ENCODE measurements at places on chromosomes 7 and 10.

GRCh38 chr10:114064151-114065048 lies 20.7 kb downstream of the ADRB1 start:
- no peak for DNase-seq

DNA sequence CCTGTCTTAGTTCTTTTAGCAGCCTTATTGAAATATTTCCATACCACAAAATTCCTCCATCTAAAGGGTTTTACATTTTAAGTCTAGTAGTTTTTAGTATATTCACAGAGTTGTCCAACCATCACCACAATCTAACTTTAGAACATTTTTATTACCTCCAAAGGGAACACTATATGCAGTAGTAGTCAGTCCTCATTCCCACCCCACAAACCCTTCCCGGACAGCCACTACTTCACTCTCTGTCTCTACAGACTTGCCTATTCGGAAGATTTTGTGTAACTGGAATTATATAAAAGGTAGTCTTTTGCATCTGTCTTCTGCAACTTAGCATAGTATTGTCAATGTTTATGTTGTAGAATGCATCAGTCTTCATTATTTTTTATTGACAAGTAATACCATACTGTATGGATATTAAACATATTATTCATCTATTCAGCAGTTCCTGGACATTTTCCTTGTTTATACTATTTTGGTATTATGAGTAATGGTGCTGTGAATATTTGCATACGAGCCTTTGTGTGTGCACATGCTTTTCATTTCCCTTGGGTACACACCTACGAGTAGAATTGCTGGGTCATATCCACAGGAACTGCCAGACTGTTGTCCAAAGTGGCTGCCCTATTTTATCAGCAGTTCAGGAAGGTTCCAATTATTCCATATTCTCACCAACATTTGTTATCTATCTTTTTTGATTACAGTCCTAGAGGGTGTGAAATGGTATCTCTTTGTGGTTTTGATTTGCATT lies 60.9 kb upstream of the LANCL2 start:
- DNase-seq: no peak

- DNase-seq: no peak
Measured at GRCh38 chr7:114864278-114864677, 57.6 kb upstream of the MDFIC start.

DNA sequence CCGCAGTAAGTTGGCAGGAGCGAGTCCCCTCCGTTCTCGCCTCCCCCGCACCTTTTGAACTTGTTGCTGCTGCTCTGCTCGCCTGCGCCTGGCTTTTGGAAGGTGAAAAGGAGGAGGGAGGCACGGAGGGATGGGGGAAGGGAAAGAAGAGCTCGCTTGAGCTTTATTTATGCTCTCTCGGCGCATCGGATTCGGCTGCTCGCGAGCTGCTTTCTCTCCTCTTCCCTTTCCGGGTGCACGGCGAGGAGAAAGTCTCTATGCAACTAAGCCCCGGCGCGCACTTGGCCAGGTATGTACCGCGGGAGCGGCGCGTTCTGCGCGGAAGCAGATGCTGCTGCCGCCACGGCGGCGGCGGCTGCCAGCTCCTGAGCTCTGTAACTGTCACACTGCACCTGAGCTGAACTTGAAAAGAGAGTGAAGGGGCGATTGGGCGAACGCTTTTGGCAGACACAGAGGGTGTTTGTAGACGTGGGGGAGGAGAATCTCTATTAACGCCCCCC lies 551 bp downstream of the KCND2 start:
- peak; percentile 28 for DNase-seq

DNA sequence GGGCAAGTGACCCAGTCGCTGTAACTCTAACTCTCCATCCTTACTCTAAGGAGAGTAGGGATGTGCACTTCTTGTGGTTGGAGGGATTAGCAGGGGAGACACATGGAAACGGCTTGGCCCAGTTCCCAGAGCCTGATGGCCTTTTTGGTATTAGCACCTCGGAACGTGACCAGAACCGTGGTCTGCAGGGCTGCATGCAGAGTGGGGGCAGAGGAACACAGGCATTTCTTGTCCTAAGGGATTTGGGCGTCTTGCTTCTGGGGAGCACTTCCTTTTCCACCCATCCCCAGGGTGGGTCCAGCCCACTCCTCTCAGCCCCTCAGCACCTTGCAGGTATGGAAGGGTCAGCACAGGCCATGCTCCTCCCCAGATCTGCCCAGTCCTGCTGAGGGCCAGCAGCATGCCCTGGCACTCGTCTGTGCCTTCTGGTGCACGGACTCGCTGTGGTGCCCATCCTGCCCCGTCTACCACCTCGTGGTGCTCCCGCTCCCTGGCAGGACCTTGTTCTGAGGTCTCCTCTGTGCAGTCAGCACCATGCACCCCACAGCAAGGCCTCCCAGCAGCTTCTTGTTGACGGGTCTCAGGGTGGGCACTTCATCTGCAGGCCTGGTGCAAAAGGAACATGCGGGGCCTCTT lies 109.6 kb downstream of the ACTR3B start:
- DNase-seq: no peak

- DNase-seq: no peak
Measured at GRCh38 chr7:101728128-101728527, 89.3 kb upstream of the CUX1 start.

DNA sequence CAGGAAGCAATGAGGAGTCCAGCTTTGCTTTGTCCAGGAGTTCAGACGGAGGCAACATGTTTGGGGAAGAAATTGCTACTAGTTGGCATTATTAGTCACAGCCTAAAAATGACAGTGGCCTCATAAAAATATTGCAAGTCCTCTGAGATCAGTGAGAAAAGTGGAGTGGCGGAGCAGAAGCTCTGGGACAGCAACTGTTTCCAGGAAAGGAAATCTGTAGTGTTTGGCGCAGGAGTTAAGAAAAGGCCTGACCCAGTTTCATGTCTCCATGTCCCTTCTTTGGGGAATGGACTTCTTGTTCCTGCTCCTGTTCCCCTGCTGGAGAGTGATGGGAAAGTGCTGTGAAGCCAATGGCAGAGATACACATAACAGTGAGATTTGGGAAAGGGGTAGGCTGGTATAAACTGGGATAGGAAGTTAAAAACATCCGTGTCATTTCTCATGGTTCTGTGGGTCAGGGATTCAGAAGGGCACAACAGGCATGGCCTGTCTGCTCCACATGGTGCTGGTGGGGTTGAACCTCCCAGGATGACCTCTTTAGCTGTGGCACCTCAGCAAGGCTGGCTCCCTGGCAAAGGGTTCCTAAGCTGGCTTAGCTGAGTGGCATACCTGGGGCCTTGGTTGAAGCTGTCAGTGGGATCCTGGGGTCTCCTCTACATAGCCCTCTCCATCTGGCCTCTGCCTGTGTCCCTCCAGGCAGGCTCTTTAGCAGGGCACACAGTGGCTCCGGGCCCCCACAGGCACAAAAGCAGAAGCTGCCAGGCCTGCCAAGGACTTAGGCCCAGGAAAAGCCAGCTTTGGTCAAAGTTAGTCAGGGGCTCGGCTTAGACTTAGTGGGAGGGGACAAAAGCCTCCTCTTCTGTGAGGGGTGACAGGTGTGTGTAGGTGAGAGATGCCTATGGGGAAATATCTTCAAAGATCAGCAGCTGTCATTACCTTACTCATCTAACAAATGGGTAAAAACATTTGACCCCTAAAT lies 77.7 kb downstream of the WDFY4 start:
- no peak for DNase-seq

GRCh38 chr10:88097092-88097516 lies 233.7 kb downstream of the PTEN start:
- DNase-seq: no peak

- no peak for DNase-seq
Measured at GRCh38 chr10:108097258-108097657, 932.8 kb upstream of the SORCS1 start.

DNA sequence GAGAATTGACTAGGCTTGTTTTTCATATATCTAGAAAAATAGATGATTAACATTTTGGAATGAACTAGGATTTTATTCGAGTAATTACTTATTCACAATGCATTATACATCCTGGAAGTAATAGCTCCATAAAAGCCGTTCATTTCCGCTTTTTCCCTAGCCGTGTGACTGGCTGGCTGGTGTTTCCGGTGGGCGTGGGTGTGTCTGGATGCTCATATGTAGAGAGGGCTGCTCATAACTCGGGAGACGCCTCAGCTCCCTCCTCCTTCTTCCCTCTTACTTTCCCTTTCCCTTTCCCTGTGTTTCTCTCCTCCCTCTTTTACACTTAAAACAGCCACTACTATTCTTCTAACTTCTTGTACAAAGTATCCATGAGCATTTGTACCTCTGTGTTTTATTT lies 187.7 kb upstream of the VSTM2A start:
- no peak for DNase-seq

DNA sequence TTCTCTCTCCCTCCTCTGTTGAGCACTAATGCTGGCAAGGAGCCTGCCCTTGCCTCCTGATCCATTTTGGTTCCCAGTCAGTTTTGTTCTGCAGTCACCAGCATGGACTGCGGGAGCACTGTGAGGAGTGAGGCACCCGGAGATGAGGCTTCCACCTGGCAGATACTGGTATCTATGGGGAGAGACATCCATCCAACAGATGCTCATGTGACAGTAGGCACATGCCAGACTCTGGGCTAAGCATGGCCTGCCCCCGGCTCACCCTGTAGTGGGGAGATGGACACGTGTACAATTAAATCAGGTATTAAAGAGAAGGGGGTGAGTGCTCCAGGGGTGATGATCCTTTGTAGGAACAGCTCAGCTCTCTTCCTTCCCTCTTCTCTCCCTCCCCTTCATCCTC lies 74.0 kb upstream of the PODXL start:
- DNase-seq: no peak

DNA sequence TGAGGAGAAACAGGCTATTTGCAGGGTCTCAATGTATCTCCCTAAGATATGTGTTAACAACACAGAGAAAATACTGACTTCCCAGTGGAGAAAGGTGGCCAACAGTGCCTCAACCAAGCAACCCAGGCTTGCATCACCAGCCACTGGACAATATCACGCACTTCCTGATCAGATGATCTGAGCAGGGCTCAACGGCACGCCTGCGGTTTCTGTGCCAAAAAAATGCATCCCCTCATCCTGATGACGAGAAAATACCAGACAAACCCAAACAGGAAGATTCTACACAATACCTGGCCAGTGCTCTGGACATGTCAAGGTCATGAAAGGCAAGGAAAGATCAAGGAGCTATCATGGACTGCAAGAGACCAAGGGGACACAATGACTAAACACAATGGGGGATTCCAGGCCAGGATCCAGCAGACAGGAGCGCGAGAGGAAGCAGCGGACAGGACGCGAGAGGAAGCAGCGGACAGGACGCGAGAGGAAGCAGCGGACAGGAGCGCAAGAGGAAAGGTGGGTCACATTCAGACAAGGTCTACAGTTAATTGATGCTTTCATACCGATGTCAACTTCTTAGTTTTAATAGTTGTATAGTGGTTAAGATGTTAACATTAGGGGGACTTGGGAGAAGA lies 51.1 kb downstream of the GNA12 start:
- DNase-seq: no peak

- DNase-seq: no peak
Measured at GRCh38 chr7:137572056-137572784, 228.7 kb upstream of the PTN start.

DNA sequence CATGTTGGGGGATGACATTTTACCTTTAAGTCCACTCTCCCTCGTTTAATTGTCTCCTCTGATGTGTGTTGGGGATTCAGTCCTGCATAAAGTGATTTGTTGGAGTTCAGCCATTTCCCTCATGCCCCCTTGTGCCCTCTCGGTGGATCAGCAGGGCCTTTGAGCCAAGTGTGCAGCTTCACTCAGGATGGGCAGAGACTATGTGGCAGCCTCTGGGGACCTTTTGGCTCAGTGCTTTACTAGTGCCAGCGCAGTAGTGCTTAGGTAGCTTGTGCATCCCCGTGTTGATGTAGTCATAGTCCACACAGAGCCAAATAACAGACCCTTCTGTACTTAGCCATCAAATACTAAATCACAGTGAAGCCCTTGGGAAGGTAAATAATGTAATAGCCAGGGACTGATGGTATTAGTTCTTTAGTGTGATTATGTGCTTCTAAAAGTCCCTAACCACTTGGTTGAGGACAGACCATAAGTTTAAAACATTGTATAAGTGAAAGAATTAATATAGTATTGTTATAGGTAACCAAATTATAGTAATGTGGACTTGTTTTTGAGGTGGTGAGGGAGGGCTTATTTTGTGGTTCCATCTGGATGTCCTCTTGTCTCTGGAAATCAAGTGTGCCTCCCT lies 11.4 kb downstream of the BUB3 start:
- no peak for DNase-seq

GRCh38 chr7:153061910-153062528 lies 302.5 kb downstream of the ACTR3B start:
- no peak for DNase-seq

- DNase-seq: no peak
Measured at GRCh38 chr10:53574024-53574423, 801.4 kb upstream of the MBL2 start.

DNA sequence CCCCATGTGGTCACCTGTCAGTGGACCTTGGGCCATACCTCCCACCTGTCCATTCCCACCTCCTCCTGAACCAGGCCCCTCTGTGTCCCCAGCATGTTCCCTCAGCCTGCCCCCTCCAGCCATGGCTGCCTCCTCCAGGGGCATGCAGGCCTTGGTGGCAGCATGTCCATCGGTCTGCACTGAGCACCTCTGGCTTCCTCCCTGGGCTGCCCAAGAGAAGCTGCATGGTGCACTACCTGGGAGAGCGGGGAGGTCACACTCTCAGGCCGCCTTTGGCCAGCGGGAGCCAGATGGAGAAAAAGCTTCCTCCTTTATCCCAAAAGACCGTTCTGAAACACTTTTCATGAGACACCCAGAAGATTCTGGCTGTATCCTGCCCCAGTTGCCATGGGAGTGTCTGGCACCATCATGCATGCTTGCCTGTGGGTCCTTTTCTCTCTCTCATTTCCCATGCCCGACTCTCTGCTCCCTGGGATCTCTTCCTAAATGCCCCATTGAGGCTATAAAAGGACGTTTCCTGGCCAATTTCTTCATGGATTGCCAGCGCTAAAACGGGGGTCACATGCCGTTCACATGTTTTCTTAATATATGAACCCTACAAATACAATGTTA lies 45.5 kb upstream of the MGMT start:
- no peak for DNase-seq

DNA sequence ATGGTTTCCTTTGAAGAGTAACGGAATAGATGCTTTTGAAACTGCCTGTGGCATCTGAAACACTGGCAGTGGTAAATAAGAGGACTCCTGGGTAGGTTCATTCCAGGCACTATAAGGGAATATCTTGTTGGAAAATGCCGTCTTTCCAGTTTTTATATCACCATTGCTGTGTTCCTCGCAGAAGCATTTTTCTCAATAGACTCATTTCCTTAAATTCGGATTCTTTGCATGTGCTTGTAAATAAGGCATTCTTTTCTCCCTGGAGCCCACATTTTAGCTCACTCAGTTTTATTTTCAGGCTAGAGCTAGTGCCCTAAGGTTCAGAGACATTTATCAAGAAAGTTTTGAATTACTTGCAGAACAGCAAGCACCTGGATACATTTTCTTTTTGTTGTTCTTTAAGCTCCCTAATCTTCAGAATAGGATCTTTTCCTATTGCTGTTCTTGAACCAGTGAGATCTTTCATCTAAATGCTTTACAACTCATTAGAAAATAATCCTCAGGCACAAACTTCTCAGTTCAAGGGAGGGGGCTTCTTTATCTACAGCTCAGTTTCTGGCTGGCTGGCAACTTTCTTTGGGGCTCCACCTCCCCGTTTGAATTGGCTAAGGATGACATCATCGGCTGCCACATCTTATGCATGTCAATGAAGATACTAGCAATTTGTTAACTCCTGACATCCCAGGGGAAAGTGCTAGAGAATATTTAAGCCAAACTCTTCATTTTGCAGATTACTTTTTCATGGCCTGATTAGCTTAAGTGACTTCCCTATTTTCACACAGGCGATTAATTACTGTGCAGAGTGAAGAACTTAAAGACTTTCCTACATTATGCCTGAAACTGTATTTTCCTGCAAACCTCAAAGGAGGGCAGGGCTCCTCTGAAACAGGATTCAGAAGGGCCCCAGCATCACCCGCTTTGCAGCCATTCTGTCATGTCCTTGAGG lies 133.7 kb upstream of the RSU1 start:
- DNase-seq: peak; percentile 38
